Pons (tissue), 1 donor: ENCODE measurements at places on chromosomes 12 and 14.

- DNase-seq: no peak
Measured at GRCh38 chr14:56026506-56026905, 91.7 kb upstream of the PELI2 start.

DNA sequence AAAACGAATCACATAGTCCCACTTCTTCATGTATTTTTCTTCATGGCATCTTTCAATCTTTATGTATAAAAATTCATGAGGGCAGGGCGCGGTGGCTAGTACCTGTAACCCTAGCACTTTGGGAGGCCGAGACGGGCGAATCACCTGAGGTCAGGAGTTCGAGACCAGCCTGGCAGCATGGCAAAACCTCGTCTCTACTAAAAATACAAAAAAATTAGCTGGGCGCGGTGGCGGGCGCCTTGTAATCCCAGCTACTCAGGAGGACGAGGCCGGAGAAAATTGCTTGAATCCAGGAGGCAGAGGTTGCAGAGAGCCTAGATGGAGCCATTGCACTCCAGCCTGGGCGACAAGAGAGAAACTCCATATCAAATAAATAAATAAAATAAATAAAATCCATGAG lies 2.5 kb upstream of the GABARAPL1 start:
- DNase-seq: no peak

- no peak for DNase-seq
Measured at GRCh38 chr12:113467142-113467501, 4.5 kb downstream of the LHX5 start.

DNA sequence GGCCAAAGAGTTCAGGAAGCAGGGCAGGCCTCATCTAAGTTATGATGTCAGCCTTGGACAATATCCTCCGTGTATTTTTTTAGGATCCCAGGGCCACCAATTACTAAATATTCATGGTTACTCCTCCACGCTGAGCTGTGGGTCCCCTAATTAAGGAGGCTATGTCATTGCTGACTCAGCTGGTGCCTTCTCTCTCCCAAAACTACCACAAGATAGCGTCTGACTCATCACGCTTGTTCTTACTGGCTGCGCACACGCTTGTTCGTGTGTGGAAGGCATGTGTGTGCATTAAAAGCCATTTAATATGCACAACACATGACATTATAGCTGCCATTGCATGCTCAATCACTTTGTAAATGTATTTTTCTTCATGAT lies 78.3 kb downstream of the GSC start:
- no peak for DNase-seq

- DNase-seq: peak; percentile 68
Measured at GRCh38 chr14:50955373-50956043, 11.2 kb upstream of the PYGL start.

GRCh38 chr12:48279101-48279500 lies 71.6 kb downstream of the ZNF641 start:
- peak; percentile 36 for DNase-seq

- no peak for DNase-seq
Measured at GRCh38 chr12:24902511-24903328, 46.2 kb downstream of the BCAT1 start.

DNA sequence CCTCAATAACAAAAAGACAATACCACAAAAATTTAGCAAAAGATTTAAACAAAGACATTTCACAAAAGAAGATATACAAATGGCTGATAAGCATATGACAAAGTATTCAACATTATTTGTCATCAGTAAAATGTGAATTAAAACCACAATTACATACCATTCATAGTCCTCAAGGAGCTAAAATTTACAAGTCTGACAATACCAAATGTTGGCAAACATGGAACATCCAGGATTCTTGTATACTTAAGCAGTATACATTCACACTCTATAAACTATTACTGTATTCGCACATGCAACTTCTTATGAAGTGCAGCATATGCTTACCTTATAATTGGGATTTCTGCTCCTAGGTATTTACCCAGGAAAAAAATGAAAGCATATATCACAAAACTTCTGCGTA lies 49.7 kb upstream of the BDKRB2 start:
- no peak for DNase-seq

- no peak for DNase-seq
Measured at GRCh38 chr14:84688297-84689025, 841.5 kb upstream of the FLRT2 start.

GRCh38 chr14:89179891-89180404 lies 237.1 kb downstream of the FOXN3 start:
- DNase-seq: no peak

- DNase-seq: no peak
Measured at GRCh38 chr12:114294303-114294685, 111.7 kb downstream of the TBX5 start.

- peak; percentile 95 for DNase-seq
Measured at GRCh38 chr12:6937481-6938352, 5.9 kb upstream of the RNU7-1 start.

- DNase-seq: no peak
Measured at GRCh38 chr12:1517007-1517406, 77.4 kb downstream of the FBXL14 start.

DNA sequence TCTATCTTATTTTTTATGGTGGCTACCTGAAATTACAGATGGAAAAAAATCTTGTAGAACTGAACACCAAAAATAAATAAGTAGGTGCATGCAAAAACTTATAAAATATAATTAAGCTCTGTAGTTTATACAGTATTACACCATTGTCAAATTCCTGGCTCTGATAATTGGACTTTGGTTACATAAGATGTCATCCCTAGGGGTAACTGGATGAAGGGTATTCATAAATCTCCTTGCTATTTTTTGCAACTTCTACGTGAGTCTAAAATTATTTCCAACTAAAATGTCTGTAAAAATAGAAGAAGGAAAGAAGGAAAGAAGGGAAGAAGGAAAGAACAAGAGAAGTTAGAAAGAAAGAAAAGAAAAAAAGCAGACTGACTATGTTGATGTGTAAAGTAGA lies 716.6 kb downstream of the BCL11B start:
- no peak for DNase-seq

- DNase-seq: no peak
Measured at GRCh38 chr12:52207895-52208294, 16.1 kb upstream of the KRT80 start.

DNA sequence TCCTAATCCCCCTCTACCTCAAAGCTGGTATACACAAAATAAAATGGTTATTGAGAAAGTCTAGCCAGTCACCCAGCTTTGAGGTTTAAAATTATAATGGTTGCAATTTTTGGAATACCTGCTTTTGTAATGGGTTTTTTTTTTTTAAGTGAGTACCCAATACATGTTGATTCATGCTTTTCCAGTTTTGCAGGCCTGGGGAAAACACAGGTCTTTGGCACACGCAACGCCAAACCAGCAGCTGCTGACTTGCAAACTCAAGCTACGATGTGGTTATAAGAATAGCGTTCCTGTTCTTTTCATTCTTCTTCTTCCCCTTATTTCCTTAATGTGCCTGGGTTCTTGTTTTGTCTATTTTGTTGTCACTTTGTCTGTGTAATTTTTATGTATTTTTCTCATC lies 233.0 kb downstream of the EGLN3 start:
- DNase-seq: no peak
